GM12891 (cell line): ENCODE measurements at places on chromosomes 12 and 14.
A peak's percentile ranks its signal among the peaks of the same experiment; 100 is the strongest.

- DNase-seq = no peak
Observed at GRCh38 chr12:24111616-24112015, 162.1 kb upstream of the SOX5 start.

GRCh38 chr12:5941907-5942306, 3.2 kb downstream of the ANO2 start:
- DNase-seq = no peak

- no peak for DNase-seq
Observed at GRCh38 chr12:47943623-47944340, 19.6 kb upstream of the TMEM106C start.

- DNase-seq = no peak
Observed at GRCh38 chr12:97283297-97283696, 179.3 kb upstream of the RMST start.

GRCh38 chr12:70043490-70044138, 199.6 kb upstream of the CNOT2 start:
- DNase-seq = no peak

- DNase-seq = no peak
Observed at GRCh38 chr12:28065889-28066630, 93.5 kb upstream of the PTHLH start.

- no peak for DNase-seq
Observed at GRCh38 chr14:59755409-59756135, 115.0 kb downstream of the RTN1 start.

GRCh38 chr12:4909410-4909733, 333 bp upstream of the KCNA1 start:
- peak; percentile 30 for DNase-seq

DNA sequence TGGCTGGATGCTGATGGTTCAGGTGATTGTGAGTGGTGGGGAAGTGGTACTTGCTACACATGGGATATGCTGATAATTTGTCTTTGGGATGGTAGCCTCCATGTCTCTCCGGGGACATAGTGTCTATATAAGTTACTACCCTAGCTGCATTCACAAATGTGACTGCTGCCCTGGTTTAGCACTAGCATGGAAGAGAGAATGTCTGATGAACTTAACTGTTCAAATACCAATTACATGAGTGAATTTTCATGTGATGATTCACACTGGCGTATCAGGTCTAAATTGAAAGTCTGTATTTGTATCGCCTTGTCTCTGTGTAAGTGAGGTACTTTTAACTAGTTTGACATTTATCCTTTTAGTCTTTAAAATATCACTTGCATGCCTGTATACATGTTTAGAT, 34.4 kb downstream of the ATF7IP start:
- no peak for DNase-seq

GRCh38 chr14:49992901-49993339, 100.0 kb downstream of the ARF6 start:
- no peak for DNase-seq

- no peak for DNase-seq
Observed at GRCh38 chr12:114967151-114967550, 283.2 kb upstream of the TBX3 start.

GRCh38 chr14:73244541-73245290, 7.4 kb downstream of the PAPLN start:
- no peak for DNase-seq

- no peak for DNase-seq
Observed at GRCh38 chr12:115174920-115175319, 490.9 kb upstream of the TBX3 start.

GRCh38 chr14:81818271-81818670, 284.6 kb upstream of the SEL1L start:
- no peak for DNase-seq

GRCh38 chr12:125455556-125455955, 390.3 kb downstream of the AACS start:
- DNase-seq = no peak

- DNase-seq = peak; percentile 38
Observed at GRCh38 chr14:57390806-57391516, 575 bp downstream of the NAA30 start.

DNA sequence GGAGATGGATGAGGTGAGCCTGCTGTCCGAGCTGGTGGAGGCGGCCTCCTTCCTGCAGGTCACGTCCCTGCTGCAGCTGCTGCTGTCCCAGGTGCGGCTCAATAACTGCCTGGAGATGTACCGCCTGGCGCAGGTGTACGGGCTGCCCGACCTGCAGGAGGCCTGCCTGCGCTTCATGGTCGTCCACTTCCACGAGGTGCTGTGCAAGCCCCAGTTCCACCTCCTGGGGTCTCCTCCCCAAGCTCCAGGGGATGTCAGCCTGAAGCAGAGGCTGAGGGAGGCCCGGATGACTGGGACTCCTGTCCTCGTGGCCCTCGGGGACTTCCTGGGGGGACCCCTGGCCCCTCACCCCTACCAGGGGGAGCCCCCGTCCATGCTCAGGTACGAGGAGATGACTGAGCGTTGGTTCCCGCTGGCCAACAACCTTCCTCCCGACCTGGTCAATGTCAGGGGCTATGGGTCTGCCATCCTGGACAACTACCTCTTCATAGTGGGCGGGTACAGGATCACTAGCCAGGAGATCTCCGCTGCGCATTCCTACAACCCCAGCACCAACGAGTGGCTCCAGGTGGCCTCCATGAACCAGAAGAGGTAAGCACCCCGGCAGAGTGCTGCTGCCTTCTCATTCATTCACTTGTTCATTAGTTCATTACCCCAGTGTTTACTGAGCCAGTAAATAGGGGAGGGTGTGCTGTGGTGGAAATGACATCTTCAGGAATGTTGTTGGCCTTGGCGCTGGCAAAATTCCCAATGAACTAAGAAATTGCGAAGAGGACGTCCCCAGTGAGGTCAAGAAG, 774 bp upstream of the MANSC4 start:
- DNase-seq = peak; percentile 36

DNA sequence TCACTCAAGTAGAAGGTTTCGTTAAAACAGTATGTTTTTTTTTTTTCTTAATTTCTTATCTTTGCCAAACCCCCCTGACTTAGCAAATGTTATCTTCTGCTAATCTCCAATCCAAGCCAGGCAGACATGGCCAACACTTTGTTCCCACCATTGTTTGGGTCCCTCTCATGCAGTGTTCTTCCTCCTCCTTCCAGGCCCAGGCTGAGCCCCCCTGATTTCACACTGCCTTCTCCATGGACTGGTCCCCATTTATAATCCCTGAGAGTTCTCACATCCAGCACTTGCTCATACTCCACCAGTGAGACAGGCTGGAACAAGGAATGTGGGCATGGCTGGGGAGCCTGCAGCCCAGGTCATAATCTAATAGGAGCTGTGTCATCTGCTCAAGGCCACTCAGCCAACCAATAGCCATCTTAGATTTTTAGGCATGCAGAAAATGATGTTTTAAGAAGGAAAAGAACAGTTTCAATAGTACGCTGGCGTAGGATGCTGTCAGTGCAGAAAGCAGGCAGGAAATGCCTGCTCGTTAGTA, 238.4 kb upstream of the CCDC196 start:
- no peak for DNase-seq

GRCh38 chr14:98999345-98999744, 272.7 kb downstream of the BCL11B start:
- DNase-seq = no peak

DNA sequence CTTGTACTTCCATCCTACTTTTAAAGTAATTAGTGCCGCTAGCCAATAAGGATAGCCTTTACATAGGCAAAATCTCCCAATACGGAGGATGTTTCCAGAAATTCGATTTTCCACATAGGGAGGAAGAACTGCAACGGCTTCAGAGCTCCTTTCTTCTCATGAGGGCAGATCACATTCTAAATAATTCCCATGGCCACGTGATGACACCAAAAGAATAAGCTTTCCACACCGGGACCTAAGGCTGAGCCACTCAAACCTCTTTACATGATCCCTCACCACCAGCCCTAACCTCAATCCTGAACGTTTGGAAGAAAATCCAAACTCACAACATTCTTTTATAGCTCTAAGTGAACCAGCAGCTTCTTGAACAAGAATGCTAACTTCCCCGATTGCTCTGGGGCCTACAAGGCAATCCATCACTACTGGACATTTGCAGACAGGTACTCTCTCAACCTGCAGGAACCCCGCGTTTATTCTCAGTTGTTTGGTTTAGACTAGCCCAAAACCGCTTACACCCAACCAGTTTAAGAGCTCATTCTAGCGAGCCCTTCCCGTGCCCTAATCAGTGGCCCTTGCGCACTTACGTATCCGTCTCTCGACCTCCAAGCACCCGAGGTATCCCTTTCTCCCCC, 884 bp downstream of the CAPRIN2 start:
- no peak for DNase-seq

DNA sequence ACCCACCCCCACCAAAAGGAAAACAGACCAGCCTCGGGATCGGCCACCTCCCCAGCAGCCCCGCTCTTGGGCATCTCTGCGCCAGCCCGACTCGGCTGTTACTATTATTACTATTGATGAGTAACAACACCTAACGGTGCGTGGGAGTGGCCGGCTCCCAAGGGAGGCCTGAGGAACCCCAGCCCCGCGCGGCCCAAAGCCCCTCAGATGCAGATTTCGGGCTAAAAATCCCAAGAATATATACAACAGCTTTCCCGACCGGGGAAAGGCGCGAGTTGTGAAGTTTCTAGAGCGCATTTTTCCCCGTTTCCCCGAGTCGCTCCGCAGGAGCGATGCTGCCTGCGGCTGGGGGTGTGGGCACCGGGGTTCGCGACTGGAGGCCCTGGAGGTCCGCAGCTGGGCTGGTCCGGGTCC, 565 bp downstream of the NT5DC3 start:
- peak; percentile 34 for DNase-seq

GRCh38 chr14:55454264-55455002, 14.0 kb upstream of the TBPL2 start:
- no peak for DNase-seq

DNA sequence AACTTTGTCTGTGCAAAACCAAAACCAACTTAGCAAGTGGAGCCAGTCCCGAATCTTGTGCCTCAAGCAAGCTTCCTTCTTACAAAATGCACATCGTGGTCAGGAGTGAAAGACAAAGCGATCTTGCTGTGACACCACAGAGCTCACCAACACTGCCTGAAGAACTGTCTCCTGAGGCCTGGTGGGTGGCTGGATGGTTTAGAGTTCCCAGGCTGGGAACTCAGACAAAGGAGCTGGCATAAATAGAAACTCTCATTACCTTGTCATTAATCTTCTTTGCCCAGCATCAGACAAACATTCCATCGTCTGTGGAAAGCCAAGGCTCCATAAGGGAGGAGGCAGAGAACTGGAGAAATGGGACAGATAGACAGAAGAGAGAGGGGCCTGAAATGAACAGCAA, 144.8 kb downstream of the KCNA5 start:
- no peak for DNase-seq

DNA sequence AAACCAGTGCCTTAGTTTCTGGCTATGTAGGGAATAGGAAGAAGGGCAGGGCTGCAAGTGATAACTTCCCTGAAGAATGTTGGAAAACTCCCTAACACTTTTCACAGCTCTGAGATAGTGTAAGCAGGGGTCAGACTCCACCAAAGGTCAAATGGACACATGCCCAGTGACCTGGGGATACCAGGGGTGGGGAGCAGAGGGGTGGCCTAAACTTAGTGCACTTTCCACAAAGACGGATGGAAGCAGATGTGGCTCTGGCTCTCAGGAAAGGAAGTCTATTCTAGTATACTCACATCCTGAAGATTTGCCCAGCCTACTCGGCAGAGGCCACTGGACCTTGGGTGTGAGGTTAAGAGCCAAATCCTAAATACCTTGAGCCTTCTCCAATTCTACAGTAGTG, 285.8 kb downstream of the NUAK1 start:
- DNase-seq = no peak

DNA sequence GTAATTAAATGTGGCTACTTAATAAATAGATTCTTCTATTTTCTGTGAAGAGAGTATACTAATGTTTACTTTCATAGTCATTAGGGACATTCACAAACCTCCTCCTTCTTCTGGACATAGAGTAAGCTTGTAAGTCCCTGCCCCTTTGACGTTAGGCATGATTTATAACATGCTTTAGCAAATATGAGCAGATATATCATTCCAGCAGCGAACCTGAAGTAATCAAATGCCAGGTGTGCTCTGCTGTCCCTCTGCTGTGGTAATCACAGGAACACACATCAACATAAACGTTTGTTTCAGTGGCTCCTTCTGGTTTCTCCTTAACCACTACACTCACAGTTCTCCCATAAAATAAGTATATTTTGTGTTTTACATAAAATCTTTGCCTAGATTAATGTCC, 961.8 kb downstream of the FLRT2 start:
- DNase-seq = no peak

- DNase-seq = no peak
Observed at GRCh38 chr14:63421226-63421625, 102.5 kb upstream of the GPHB5 start.

DNA sequence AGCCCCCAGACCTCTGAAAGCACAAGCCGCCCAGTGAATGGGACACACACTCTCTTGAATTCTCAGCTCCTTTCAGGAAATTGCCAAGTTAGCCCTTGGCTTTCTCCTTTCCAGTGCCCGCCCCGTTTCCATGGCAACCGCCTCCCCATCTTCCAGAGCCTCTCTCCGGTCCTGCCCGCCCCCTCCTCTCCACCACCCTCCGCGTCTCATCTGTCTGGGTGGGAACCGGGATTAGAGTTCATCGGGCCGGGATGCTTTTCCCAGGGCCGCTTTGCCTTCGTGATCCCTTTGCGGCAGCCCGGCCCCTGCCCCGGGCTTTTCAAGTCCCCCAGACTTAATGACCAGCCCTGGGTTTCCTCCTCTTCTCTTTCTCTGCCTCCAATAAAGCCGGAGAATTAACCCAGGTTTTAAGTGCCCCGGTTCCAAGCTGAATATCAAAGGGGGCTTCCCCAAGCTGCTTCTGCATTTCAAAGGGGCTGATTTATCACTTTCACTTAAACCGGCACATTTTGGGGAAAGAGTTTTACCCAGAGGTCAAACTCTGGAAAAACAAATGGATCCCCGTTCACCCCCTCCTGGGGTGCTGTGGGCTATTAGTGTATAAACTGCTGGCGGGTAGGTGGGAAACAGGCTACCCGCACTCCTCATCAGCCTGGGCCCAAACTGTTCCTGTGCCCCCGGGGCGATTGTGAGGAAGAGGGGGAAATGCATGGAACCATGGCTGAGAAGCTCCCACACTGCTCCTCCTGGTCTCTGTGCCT, 101.7 kb downstream of the ZFP36L1 start:
- no peak for DNase-seq
